Activated CD4-positive, alpha-beta T cell treated with anti-CD3 and anti-CD28 coated beads, Interleukin-2, amount 50 U/mL, for 24 hours (primary cell): ENCODE measurements at places on chromosomes 5 and 9.

- DNase-seq: no peak
Measured at GRCh38 chr9:130336885-130337284, 71.3 kb downstream of the HMCN2 start.

GRCh38 chr5:176362233-176362490, 598 bp upstream of the KIAA1191 start:
- no peak for DNase-seq

DNA sequence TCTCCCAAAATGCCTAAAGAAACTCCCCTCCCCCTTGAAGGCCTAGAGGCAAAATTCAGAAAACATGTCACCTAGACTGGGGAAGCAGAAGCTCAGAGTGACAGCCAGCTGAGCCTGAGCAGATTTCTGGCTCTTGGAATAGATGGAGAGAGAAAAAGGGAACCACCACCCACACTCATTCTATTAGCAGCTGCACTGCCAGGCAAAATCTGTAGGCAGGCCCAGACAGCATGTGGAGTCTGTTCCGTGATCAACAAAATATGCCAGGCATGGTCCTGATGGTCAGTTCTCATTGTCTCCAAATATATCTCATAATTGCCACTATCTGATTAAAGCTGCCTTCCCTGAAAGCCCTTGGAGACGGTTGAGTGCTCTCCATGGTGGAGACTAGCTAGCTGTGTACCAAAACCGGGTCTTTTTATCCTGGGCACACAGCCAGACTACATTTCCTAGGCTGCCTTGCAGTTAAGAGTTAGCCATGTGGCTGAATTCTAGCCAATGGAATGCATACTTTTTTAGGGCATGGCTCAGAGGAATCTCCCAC, 131.7 kb upstream of the GPR151 start:
- DNase-seq: no peak

DNA sequence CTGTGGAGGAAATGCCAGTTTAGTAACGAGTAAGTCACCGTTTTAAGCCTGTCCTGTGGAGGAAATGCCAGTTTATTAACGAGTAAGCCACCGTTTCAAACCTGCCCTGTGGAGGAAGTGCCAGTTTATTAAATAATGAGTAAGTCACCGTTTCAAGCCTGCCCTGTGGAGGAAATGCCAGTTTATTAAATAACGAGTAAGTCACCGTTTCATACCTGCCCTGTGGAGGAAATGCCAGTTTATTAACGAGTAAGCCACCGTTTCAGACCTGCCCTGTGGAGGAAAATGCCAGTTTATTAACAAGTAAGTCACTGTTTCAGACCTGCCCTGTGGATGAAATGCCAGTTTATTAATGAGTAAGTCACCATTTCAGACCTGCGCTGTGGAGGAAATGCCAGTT, 18.9 kb upstream of the PDCD6 start:
- no peak for DNase-seq

GRCh38 chr9:70466976-70467561, 52.6 kb upstream of the KLF9 start:
- peak; percentile 10 for DNase-seq

DNA sequence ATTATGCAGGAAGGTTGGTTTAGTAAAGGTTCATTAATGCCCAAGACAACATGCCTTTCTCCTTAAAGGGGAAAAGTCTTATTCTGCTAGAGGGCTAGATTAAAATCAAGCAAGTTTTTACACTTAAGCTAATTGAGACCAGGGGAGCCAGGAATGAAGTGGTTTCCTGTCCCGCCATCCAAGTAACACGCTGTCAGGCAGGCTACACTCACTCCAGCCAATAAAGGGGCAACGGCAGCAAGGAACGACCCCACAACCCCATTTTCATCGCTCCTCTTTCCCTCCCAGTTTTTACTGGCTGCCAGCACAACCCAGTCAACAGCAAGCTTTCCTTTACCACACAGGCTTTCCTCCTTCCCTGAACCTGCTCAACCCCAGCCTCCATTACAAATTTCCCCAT, 225.1 kb downstream of the DCP2 start:
- DNase-seq: no peak

DNA sequence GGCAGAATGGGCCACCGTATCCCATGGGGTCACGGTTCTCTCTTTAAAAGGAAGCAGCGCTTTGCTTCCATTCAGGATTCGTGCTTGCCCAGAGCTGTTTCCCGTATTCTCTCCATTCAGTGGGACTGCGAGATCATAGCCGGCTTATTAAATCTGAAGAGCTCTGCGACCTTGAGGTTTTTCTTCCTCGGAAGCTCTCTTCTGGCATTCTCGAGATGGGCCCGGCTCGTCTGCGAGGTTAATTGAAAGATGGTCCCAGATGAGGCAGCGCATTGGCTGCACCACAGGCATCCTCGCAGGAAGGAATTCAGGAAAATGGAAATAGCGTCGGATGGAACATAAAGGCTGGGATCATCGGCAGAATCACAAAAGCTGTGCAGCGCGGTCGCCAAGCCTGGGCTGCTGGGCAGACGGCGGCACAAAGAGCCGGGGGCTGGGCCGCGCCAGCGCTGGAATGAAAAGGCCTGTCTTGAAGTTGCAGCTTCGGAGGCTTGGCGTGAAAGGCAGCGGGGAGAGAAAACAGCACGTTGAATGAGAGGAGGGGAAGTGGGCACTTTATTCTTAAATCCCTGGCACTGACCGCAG, 236.2 kb downstream of the IRX2 start:
- DNase-seq: no peak

DNA sequence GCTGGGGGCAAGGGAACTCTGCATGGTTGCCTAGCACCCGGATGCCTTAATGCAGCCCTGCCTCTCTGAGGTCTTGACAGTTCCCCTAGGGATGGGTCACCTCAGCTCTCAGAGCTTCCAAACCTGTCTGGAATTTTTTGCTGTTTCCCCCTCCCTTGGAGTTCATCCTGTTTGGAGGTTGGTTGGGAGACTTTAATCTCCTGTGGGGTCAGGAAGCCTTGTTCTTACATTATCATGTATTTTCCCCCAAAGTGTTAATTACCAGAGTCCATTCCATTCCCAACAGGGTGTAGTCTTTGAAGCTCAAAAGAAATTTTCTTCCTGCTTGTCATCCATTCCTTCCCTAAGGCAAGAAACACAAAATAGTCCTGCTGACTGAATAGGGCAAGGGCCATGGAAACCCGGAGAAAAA, 150.3 kb upstream of the SPRY4 start:
- no peak for DNase-seq

DNA sequence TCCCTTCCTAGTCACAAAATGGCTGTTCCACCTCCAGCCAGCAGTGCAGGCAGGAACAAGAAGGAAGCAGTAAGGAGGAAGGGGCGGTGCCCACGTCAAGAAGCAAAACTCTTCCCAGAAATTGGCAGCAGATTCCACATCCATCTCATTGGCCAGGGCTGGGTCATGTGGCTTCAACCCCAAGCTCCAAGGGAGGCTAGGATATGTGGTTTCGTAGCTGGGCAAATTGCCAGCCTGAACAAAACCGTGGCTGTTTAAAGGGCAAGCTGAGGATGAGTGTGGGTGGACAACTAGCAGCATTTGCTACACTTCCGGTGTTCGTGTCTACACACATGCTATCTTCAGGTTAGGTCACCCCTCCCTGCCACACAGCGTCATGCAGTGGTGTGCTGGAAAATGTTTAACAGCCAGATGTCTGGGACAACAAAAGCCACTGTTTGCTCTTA, 92.1 kb upstream of the MAP1B start:
- DNase-seq: no peak

- DNase-seq: peak; percentile 44
Measured at GRCh38 chr9:98074115-98074990, 17.8 kb downstream of the NANS start.

GRCh38 chr9:76399856-76400255, 5.6 kb upstream of the RFK start:
- DNase-seq: no peak

DNA sequence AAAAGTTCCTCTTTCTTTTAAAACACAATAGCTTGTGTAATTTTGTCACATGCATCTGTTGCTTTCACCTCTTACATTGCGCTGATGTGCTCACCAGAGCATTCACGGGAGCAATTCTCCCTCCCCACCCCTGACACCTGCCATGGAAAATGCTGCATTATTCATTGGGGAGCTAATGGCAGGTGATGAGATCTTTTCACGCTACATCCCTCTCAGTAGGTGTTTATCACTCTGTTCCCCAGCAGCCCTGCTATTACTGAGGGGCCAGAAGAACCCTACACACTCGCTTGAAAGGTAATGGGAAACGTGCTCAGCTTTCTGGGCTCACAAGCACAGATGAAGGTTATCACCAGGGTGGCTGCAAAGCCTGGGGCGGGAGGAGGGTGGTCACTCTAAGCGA, 398.0 kb downstream of the PSAT1 start:
- no peak for DNase-seq

GRCh38 chr5:157554179-157555036, 21.2 kb downstream of the ADAM19 start:
- DNase-seq: no peak

GRCh38 chr5:77958642-77959330, 182.6 kb upstream of the TBCA start:
- no peak for DNase-seq

DNA sequence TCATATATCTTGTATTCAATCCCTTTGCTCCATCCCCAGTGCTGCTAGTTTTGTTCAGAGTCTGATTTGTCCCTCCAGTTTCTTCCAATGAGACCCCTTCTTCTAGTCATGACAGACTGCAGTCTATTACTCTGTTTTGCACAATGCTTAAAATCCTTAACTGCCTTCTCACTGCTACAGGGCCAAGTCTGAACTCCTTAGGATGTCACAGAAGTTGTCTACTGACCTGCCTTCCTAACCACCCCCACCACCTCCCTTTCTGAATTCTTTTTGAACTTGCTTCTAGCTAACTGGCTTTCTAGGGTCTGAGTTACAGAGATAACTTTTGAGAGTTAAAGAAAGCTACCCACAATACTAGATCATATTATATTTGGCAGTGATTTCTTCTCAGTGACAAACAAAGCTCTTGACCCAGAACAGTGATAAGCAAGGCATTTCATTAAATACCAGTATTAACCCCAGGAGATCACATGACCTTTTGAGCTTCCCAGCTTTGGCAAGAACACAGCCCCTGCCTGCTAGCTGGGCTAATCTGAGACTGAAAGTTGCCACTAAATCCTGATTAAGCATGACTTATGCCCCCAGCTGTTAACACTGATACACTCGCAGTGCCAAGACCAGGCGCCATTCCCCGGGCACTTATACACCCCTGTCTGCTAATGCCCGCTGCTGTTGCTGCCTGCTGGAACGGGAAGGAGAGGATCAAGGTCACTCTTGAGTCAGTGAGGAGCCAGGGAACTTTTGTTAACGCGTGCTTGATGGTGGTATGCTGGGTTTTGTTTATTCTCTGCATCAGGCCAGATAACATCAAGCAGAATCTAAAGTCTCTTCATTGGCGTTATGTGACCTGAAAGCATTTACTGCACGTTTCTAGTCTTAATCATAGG, 36.4 kb upstream of the ADAMTSL1 start:
- DNase-seq: no peak
